Stimulated activated CD4-positive, alpha-beta T cell treated with anti-CD3 and anti-CD28 coated beads, Interleukin-4, amount 100 ng/mL, for 48 hours (primary cell): ENCODE measurements at places on chromosomes 5 and 9.

DNA sequence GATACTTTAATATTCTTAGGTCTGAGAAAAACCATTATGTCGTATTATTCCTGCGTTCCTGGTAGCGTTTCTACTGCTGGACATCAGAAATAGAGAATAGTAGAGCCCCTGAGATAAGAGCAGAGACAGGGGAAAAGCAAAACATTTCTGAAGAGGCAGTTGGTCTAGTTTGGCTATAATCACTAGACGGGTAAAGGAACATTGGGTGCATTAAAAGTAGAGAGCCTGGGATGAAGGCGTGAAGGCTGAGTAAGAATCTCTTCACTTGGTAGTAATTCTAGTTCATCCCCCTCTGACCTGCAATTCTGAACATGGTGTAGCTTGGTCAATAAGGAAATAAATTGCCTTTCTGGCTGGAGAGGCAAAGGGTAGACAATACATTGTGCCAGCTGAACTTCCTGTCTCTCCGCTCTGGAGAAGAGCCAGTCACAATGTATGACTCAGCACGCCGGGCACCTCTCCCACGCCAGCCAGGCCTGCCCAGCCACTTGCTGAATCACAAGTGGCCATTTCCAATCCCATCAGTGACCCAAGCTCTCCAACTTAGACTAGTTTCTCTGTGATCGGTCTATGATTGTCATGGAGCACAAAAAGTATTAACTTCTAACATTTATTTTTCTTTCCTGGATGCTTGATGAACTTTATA, 75.4 kb downstream of the STK32A start:
- no peak for DNase-seq

GRCh38 chr5:68375540-68375939, 160.0 kb downstream of the PIK3R1 start:
- no peak for DNase-seq

DNA sequence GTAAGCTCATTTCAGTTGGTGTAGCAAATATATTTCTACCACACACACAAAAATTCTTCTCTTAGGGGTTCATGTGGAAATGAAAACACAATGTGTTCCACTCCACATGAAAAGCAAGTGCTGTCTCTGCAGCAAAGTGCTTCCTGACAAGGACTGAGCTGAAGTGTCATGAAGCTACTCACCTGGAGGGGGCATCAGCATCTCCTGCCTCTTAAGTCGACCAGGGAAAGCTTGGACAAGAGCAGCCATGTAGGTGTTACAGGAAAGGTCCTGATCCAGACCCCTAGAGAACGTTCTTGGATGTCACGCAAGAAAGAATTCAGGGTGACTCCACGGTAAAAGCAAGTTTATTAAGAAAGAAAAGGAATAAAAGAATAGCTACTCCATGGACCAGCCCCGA, 62.8 kb downstream of the SV2C start:
- peak; percentile 4 for DNase-seq

DNA sequence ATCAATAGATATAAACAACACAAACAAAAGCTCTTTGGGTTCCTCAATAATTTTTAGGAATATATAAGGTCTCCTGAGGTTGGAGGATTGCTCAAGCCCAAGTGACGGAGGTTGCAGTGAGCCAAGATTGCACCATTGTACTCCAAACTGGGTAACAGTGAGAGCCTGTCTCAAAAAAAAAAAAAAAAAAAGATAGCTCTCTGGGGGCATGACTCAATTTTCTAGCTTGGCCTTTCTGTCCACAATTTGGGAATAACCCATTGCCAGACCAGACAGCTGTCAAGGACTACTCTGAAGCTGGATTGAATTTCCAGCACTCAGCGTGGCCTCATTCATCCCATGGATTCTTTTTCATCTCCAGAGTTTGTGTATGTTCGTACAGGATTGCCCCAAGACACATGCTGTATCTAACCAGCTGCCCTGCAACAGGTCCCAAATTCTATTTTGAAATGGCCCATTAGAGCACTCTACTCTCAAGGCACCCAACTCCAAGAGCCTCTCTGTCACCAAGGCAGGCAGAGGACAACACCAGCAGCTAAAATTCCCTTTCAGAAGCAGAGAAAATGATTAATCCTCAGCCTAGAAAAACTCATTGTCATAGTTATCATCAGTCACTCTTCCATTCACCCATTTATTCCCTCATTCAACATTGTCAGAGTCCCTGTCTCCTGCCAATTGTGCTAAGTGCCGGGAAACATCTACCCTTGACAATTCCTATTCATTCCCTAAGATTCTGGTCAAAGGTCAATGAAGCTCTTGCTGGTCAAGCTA, 8.7 kb downstream of the FAM193B start:
- no peak for DNase-seq

DNA sequence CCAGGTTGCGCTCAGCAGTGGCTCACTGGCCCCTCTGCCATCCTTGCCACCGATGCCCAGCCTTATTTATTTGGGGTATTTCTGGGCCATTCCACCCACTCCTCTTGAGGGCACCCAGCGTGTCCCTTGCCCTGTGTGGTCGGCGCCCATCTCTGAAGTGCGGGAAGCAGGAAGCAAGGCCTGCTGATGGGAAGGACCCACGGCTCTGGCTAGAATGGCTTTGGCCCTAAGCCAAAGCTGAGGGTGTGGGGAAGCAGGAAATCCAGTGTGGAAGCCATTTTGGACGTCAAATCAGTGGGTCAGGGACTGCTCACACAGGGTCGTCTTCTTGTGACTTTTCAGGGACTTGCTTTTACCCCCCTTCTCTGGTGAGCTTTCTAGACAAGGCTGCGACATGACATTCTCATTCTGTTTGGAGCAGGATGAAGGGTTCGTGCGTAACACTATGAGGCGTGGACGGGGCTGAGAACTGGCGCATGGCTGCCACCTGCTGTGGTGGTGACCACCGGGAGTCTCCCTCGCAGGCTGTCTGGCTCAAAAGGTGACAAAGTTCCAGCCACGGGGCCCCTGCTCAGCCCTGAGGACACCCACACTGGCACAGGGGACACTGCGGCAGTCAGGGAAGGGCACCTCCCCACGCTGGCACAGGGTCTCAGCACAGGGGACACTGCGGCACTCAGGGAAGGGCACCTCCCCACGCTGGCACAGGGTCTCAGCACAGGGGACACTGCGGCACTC, 50.7 kb upstream of the NKD2 start:
- no peak for DNase-seq

GRCh38 chr9:98182069-98182820, 10.2 kb downstream of the CORO2A start:
- no peak for DNase-seq
